Activated CD4-positive, CD25-positive, alpha-beta regulatory T cell treated with anti-CD3 and anti-CD28 coated beads, Interleukin-2, amount 50 U/mL, for 16 hours (primary cell): ENCODE measurements at places on chromosomes 16 and 17.

DNA sequence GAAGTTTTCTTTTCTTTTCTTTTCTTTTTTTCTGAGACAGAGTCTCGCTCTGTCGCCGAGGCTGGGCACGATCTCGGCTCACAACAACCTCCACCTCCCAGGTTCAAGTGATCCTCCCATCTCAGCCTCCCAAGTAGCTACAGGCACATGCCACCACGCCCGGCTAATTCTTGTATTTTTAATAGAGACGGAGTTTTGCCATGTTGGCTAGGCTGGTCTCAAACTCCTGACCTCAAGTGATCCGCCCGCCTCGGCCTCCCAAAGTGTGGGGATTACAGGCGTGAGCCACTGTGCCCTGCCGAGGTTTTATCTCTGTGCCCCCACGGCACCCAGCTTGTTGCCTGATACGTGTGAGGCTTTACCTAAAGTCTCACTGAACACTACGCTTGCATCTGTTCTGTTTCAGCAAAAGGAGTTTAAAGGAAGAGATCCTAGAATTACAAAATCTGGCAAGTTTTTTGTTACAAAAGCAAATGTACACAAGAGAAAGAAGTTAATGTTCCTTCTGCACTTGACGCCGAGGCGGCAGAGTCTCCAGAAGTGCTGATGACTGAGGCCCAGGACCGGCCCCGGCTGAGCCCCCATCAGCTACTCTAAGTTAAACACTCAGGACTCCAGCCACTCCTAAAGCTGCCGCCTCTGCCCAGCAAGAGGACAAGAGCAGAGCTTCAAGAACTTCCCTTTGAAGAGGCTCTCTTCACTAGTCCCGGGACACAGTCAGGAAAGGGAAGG, 9.2 kb downstream of the ABCA3 start:
- no peak for DNase-seq

DNA sequence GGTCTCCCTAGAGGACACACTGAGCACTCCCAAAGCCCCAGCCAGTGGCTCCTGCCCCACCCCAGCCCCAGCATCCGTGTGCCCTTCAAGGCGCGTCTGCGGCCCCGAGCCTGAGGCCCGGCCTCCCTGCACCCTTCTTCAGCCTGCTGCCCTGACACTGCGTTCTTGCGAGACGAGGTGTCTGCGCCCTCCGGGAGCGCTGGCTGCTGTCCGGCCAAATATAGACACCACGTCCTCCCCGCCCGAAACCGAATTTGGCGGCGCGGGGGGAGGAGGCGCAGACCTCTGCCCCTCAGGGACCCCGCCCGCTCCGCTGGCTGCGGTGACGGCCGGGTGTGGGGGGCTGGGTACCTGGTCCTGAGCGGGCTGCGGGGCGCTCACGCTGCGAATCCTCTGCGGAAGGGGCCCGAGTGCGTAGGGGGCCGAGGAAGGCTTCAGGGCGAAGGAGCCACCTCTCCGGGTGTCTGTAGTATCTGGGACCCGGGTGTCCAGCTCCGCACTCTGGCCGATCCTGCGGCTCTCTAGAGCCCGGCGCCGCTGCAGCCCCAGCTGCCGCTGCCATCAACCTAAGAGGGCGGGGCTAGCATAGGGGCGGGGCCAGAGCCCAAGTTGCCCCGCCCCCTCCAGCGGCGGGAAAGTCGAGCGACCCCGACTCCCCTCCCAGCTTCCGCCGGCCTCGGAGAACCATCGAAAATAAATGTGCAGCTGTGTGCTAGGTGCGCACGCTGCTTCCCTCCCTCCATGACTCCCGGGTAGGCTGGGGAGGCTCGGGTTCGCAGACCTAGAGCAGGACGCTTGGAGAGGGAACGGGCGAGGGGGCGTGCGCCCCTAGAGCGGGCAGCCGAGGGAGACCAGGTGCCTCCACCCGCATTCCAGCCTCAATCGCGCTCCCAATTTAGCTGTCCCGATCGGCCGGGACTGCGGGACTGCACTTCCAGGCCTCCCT, at the start of gene CORO6:
TSS of gene CORO6 (minus strand) at position 576 of the 946 bp plus-strand sequence. CDS start 1,491 bp downstream, outside the sequence.
- no peak for DNase-seq

- DNase-seq, result no peak
Observed at GRCh38 chr17:63798572-63799106, 24.7 kb downstream of the DDX42 start.

DNA sequence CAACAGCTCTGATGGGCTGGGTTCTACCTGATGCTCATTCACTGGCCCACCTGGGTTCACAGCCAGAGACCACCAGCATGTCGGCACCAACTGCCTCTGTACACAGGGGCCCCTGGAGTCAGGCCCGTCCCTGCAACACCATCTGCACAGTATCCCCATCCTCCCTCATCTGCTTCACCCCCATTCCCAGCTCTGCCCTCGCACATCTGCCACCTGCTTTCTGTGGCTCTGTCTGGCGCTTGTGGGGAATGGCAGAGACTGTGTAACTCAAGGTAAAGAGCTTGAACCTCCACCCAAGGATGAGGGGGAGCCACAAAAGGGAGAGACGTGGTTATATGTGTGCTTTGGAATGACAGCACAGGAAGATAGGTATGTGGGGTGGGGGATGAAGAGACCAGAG, 27.2 kb downstream of the SMPD3 start:
- DNase-seq, result no peak

DNA sequence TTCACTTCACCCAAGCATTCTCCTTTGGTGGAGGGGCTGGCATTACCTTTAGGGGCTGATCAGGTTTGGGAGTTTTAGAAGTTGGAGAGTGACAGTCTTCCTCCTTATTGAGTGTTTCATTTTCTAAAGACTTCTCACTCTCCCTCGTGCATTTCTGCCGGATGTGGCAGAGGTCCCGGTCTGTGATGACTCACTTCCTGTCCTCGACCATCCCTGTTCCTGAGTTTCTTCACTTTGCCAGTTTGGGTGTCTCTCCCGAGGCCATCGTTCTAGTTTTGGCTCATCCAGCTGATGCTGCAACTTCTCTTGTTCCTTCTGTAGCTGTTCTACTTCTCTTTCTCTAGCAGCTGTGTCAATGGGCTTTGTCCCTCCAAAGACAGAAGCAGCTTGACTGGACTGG, 104.3 kb downstream of the PHKB start:
- no peak for DNase-seq

DNA sequence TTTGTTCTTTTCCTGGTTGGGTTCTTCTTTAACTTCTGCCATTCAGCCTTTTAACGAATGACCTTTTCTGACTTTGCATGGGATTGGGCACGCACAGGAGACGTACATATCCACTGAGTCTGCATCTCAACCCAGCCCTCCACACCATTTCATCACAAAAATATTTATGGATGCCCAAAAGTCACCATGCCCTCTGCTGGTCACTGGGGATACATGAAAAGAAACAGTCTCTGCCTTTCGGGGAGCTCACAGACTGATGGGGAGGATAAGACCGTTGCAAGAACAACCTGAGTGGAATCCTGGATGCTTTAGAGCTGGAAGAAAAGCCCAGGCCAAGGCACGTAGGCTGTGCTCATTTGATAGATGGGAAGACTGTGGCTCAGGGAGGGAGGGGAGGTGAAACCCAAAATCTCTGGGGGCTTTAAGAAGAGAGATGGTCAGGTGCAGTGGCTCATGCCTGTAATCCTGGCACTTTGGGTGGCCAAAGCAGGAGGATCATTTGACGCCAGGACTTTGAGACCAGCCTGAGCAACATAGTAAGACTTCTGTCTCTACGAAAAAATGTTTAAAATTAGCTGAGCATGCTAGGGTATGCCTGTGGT, 7.9 kb upstream of the MT2A start:
- DNase-seq, result no peak

GRCh38 chr17:44898768-44899073, 524 bp downstream of the EFTUD2 start:
- DNase-seq, result no peak

GRCh38 chr17:18004345-18004744, 31.7 kb downstream of the DRC3 start:
- DNase-seq, result no peak

GRCh38 chr17:75783803-75784472, 668 bp upstream of the UNK start:
- DNase-seq, result no peak

- no peak for DNase-seq
Observed at GRCh38 chr16:85643631-85644030, 30.5 kb downstream of the GSE1 start.

DNA sequence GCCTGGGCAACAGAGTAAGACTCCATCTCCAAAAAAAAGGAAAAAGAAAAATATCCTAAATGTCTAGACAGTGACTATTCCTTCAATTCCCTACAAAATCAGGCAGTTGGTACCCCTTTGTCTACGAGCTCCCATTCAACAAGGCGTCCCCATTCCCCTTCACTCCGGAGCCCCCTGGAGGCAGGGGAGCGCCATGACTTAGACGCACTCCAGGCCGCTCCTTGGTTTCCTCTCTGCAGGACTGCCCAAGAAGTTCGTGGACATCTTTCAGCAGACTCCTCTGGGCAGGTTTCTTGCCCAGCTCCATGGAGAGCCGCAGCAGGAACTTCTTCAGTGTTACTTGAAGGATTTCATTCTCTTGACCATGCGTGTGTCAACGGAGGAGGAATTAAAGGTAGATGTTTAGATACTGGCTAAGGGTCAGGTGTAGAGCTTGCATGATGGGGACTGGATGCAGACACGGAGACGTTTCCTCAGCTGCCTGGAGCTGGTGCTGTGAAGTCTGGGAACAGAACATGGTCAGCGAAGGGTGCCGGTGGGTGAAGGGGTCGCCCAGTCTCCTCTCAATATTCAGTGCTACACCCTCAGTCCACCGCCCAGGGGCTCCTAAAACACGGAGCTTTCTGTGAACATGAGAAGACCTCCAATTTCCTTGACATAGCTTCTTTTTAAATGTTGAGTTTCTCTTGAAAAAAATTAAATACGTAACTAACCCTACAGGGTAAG, 53.3 kb upstream of the ENDOV start:
- DNase-seq, result no peak

DNA sequence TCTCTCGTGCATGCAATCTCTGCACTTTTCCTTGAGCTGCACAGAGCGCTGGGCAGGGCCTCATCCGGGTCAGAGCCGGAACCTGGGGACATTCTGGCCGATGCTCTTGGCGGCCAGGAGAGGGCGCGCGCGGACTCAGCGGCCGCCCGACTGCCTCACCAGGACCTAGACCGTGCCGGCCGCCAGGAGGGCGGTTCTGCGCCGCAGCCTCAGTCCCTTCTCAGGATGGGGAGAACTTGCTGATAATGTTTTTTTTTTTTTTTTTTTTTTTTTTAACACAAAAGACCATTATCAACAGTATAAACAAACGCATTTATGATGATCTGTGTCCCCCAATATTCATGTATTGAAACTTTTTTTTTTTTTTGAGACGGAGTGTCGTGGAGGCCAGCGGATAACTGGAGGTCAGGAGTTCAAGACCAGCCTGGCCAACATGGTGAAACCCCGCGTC, 8.1 kb upstream of the FLYWCH2 start:
- DNase-seq, result peak; percentile 35

DNA sequence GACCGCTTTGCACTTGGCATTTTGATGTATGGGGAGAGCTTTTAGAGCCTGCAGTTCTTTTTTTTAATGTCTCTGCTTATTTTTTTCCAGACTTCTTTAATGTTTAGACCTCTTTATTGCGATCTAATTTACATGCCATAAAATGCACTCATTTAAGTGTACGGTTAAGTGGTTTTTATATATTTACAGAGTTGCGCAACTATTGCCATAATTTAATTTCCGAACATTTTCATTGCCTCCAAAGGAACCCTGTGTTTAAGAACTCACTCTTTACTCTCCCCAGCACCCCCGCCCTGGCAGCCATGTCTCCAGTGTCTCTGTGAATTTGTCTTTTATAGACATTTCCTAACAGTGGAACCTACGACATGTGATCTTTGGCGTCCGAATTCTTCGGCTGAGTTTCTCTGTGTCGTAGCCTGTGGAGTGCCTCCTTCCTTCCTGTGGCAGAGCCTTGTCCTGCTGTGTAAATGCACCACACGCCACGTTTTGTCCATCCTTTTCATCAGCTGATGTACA, 24.0 kb downstream of the ZNF750 start:
- no peak for DNase-seq

GRCh38 chr16:10036956-10037355, 145.3 kb downstream of the GRIN2A start:
- no peak for DNase-seq

DNA sequence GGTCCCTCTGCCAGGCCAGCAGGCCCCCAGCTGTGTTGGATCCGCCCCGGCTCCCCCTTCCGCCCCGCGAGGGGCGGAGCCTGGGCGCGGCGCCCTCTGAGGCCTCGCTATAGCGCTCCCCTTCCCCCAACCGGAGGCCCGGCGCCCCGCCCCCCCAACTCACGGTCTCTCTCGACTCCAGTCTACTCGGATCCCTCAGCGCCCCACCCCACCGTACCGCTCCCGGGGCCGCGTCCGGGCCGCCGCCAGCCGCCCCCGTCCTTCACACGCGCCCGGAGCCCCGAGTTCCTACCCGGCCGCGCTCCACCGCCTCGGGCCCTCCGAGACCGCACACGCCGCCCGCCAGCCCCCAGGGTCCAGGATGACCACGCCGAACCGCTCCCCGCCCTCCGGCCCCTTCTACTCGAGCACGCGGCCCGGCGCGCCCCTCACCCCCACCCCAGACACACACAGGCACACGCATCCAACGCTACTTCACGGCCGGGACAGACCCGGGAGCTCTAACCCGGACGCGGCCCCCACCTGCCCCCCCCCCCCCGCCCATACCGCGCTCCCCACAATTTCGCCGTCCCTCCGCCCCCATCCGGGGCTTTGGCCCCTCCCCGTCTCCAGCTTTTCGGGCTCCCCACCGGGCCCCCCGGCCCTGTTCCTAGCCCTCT, 1.4 kb downstream of the PHF23 start:
- DNase-seq, result peak; percentile 72

DNA sequence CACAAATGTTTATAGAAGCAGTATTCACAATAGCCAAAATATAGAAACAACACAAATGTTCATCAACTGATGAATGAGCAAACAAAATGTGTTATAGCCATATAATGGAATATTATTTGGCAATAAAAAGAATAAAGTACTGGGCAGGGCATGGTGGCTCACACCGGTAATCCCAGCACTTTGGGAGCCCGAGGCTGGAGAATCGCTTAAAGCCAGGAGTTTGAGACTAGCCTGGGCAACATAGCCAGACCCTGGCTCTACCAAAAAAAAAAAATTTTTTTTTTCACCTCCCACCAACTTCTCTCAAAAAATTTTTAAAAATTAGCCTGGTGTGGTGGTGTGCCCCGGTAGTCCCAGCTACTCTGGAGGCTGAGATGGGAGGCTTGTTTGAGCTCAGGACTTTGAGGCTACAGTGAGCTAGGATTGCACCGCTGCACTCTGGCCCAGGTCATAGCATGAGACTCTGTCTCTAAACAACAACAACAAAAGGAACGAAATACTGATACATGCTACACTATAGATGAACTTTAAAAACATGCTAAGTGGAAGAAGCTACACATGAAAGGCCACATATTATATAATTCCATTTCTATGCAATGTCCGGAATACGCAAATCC, 10.7 kb upstream of the PECAM1 start:
- no peak for DNase-seq

DNA sequence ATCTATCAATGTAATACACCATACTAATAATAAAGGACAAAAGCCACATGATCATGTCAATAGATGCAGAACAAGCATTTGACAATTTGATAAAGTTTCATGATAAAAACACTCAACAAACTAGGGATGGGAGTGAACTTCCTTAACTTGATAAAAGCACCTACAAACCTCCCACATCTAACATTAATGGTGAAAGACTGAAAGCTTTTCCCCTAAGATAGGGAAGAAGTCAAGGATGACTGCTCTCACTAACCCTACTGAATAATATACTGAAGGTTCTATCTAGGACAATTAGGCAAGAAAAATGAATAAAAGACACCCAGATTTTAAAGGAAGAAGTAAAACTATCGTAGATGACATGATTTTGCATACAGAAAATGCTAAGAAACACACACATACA, 10.4 kb upstream of the DYNLL2 start:
- no peak for DNase-seq
